ENCODE measurements at places on chromosomes 6 and 20.

- no peak for DNase-seq
Observed at GRCh38 chr20:59322585-59323454, 22.4 kb downstream of the EDN3 start.

DNA sequence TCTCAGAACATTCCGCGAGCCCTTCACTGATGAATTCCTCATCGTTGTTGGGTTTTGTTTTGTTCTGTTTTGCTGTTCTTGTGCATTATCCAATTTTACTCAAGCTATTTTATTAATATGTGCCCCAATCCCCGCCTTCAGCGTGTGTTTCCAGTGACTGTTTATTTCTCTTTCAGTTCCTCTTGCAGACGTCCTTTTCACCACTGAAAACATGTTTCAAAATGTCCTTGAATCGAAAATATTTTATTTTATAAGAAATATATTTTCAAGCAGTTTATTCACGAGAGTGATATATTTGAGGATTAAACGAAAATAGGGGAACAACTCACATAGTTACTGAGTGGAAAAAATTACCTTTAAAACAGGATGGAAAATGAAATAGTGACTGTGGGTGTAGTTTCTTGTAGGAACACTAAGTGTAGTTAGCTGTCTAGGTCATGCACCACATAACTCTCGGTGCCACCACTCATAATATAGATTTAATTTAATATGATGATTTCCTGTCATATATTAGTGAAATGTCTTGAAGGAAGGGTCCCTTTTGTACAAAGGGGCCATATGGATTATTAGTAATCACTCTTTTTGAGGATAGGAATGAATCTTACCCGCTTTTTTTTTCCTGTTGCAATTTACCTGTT is 45.3 kb upstream of the HDDC2 start:
- no peak for DNase-seq

DNA sequence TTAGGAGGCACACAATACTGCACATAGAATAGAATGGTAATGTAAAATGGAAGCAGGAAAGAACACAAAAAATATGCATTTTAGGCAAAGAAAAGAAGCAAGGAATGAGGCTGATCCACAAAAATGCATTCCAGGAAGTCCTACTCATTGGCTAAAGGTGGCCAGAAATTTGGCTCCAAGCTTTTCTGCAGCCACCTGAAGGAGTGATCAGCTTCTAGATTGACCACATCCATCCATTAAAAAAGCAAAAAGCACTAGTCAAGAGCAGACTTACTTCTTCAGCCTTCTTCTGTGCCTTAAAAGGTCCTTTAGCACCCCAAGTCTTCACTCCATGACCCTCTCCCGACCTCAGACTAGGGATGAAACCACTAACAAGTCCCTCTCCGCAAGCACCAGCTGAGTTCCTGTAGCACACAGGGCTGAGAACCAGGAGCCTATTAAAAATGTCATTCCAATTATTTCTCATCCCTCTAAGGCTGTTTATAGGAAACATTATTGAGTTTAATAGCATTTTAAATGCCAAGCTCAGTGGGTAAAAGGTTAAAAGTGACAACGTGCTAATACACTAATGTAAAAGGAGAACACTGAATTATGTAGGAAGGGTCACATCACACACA is 36.5 kb downstream of the TRAM2 start:
- DNase-seq: no peak

DNA sequence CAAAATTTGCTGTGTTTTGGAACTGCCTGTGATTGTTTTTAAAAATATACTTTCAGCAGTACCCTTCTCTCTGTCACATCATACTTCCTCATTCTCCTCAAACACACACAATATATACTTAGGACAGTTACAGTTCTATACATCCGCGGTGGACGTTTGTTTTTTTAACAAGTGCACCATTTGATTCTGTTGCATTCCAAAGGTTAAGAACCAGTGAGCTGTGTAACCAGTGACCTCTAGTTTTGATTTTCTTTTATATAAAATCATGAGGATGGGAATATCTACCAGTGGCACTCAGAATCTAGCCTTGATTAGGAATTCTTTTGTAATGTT is 152.8 kb downstream of the CARMIL1 start:
- no peak for DNase-seq

Measured in stimulated activated CD4-positive, alpha-beta T cell treated with anti-CD3 and anti-CD28 coated beads, Interleukin-1b, Interleukin-23, amount 100 ng/mL, for 48 hours (primary cell).